ENCODE measurements at places on chromosomes 3 and 15. TPM values are rescaled to one million over a fixed set of nuclear protein-coding genes. Genes with fewer than 3 reads are reported as not detected.

GRCh38 chr15:94421706-94422105 is 190.3 kb downstream of the MCTP2 start:
- no peaks in the 10 kb centered on the region for H3K36me3 ChIP-seq
- no peak for DNase-seq
- no peak overlapping the region for H3K27ac ChIP-seq
- H3K4me3 ChIP-seq, result no peak overlapping the region

The DUOXA2 gene
- not detected for total RNA-seq

The GAP43 gene
- total RNA-seq, result not detected

The FGF7 gene
- total RNA-seq, result 57.6 TPM

The HDDC3 gene
- total RNA-seq, result 14.0 TPM

GRCh38 chr15:88834211-88834812 is 31.1 kb downstream of the ACAN start:
- peak; percentile 47 for DNase-seq
- H3K36me3 ChIP-seq, result no peaks in the 10 kb centered on the region
- H3K27ac ChIP-seq, result no peak overlapping the region

The PLXNB1 gene
- total RNA-seq, result 61.8 TPM

The MYO5A gene
- 10.3 TPM for total RNA-seq

DNA sequence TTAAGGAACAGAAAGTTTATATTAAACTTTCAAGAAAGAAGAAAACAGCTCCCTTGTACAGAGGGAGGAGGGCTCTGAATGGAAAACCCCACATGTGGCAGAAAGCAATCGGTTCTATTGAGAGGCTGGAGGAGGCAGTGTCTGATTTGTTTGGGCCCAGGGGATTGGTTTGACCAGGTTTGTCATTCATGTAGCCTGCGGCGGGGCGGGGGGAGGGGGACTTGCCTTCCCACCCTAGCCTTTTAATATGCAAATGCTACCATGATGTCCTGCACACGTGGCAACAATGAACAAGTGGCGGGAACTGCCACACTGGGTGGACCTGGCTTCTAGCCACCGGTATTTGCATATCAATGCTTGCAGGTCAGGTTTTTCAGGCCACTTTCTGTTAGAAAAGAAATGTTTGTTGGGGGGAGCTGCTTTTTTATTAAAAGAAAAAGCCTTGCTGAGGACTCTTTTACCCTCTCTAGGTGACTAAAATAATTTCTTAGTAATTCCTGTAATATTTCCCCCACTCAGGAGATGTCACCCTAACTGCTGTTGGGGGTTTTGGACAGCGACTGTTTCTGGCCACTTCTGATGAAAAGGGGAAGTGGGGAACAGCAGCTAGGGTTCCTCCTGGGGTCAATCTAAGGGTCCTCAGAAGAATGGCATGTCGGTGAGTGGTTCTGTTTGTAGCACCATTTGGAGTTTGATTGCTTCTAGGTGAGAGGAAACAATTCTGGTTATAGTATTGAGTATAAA is 691.2 kb downstream of the TBL1XR1 start:
- no peaks in the 10 kb centered on the region for H3K27me3 ChIP-seq
- no peaks in the 10 kb centered on the region for H3K36me3 ChIP-seq
- no peak overlapping the region for H3K27ac ChIP-seq
- DNase-seq, result no peak
- H3K4me3 ChIP-seq, result no peak overlapping the region

Data from uterus (tissue), 4 donors.